ENCODE measurements at places on chromosomes 4 and X.
A peak's percentile ranks its signal among the peaks of the same experiment; 100 is the strongest.

DNA sequence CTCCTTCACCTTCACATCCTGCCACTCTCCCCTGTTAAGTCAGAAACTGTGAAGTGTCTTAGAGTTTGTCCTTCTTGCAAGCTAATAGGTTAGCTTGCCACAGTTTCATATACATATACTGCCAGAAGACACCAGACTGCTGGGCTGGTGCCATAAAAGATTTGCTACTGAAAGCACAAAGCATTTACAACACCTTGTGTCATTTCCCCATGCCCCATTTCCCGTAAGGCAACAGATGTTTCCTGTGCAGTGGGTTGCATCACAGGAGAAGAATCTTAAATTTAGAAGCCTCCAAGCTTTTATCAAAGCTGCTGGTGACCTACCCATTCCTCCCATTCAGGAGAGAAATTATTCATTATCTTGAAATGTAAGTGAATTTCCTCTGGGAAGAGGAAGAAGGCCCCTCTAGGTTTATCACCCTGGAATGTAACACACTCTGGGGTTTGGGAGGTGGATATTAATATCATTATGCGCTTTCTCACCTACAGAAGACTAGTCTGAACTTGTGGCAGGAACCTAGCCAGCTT lies 34.5 kb upstream of the RAB33B start:
- no peak for DNase-seq
- H3K4me3 ChIP-seq, result no peak overlapping the region
- H3K4me1 ChIP-seq, result no peaks in the 10 kb centered on the region
- H3K36me3 ChIP-seq, result no peaks in the 10 kb centered on the region
- no peak overlapping the region for H3K27ac ChIP-seq
- no peaks in the 10 kb centered on the region for H3K27me3 ChIP-seq

GRCh38 chrX:136754651-136755050 lies 26.1 kb downstream of the ARHGEF6 start:
- DNase-seq, result no peak
- no peaks in the 10 kb centered on the region for H3K4me1 ChIP-seq
- H3K27ac ChIP-seq, result no peak overlapping the region
- no peaks in the 10 kb centered on the region for H3K36me3 ChIP-seq
- no peaks in the 10 kb centered on the region for H3K27me3 ChIP-seq

- H3K27ac ChIP-seq, result no peak overlapping the region
- H3K4me1 ChIP-seq, result no peaks in the 10 kb centered on the region
- no peak for DNase-seq
- H3K27me3 ChIP-seq, result no peaks in the 10 kb centered on the region
- no peaks in the 10 kb centered on the region for H3K36me3 ChIP-seq
- H3K4me3 ChIP-seq, result no peak overlapping the region
Observed at GRCh38 chr4:183430317-183430993, 14.0 kb upstream of the CDKN2AIP start.

- H3K27me3 ChIP-seq, result no peaks in the 10 kb centered on the region
- DNase-seq, result no peak
- H3K27ac ChIP-seq, result no peak overlapping the region
- H3K4me3 ChIP-seq, result no peak overlapping the region
- H3K4me1 ChIP-seq, result peaks cover 5% of the 10 kb centered on the region
Observed at GRCh38 chr4:176238826-176239225, 30.2 kb downstream of the ASB5 start.

- DNase-seq, result no peak
- H3K36me3 ChIP-seq, result no peaks in the 10 kb centered on the region
- H3K27ac ChIP-seq, result no peak overlapping the region
- no peak overlapping the region for H3K4me3 ChIP-seq
- H3K4me1 ChIP-seq, result no peaks in the 10 kb centered on the region
Observed at GRCh38 chr4:182885738-182886077, 31.5 kb downstream of the DCTD start.

DNA sequence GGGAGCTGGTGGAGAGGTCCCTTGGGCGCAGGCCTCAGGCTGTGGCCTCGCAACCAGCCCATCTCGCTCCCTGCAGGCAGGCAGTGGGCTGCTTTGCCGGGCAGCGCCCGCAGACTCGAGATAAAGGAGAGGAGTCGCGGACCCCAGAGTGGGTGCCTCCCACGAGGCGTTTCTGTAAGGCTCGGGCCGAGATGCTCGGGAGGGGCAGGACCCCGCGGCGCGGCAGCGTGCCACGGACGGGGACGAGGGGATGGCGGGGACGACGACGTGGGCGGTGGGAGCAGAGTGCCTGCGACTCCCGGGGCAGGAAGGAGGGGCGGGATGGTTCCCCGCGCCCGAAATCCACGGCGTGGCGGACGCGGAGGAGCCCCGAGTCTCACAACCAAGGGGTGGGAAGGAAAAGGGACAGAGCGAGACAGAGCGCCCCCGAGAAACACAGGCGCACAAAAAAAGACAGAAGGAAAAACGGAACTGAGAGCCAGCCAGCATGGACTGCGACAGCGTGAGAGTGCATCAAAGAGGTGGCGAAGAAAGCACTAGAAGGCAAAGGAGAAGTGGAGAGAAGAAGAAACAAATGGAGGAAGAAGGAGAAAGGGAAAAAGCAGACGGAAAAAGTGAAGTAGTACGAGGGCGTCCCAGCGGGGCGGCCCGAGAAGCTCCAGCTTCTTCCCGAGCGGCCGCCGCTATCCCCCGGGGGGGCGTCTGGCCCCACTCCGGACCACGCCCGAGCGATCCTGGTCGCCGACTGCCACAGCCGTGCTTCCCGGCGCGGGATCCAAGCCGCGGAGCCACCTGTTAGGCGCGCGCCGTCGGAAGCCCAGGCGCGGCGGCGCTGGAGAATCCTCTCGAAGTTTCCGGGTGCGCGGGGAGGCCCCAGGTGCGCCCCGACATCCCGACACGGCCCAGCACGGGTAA lies 1.5 kb downstream of the BEND4 start:
- peaks cover 56% of the 10 kb centered on the region for H3K27me3 ChIP-seq
- peak overlapping the region; percentile 29 for H3K4me3 ChIP-seq
- no peaks in the 10 kb centered on the region for H3K36me3 ChIP-seq
- no peaks in the 10 kb centered on the region for H3K4me1 ChIP-seq
- no peak overlapping the region for H3K27ac ChIP-seq

- no peak overlapping the region for H3K4me3 ChIP-seq
- H3K4me1 ChIP-seq, result no peaks in the 10 kb centered on the region
- H3K27ac ChIP-seq, result no peak overlapping the region
- H3K36me3 ChIP-seq, result peaks cover 99% of the 10 kb centered on the region
- no peak for DNase-seq
Observed at GRCh38 chr4:1378559-1379231, 27.5 kb downstream of the NKX1-1 start.

DNA sequence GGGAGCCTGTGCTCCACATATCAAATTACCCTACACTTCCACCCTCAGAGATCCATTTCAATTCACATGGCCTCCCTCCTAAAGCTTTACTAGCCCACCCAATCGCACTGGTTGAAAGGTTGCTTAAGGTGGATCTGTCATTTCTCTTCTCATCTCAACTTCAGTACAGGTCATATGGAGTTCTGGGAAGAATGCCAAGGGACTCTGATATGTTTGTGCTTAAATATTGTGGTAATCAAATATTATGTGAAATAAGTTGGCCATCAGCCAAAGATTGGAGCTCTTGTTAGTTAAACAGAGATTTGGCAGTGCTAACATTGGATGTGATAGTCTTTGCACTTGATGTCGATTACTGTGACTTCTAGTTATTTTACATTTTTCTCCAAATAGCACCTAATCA lies 20.5 kb downstream of the SEPTIN6 start:
- no peaks in the 10 kb centered on the region for H3K27me3 ChIP-seq
- DNase-seq, result no peak
- no peaks in the 10 kb centered on the region for H3K36me3 ChIP-seq
- no peaks in the 10 kb centered on the region for H3K4me1 ChIP-seq

GRCh38 chrX:97705936-97706335 lies 822.2 kb downstream of the RPA4 start:
- no peaks in the 10 kb centered on the region for H3K36me3 ChIP-seq
- H3K4me3 ChIP-seq, result no peak overlapping the region
- H3K27me3 ChIP-seq, result no peaks in the 10 kb centered on the region
- no peak overlapping the region for H3K27ac ChIP-seq

DNA sequence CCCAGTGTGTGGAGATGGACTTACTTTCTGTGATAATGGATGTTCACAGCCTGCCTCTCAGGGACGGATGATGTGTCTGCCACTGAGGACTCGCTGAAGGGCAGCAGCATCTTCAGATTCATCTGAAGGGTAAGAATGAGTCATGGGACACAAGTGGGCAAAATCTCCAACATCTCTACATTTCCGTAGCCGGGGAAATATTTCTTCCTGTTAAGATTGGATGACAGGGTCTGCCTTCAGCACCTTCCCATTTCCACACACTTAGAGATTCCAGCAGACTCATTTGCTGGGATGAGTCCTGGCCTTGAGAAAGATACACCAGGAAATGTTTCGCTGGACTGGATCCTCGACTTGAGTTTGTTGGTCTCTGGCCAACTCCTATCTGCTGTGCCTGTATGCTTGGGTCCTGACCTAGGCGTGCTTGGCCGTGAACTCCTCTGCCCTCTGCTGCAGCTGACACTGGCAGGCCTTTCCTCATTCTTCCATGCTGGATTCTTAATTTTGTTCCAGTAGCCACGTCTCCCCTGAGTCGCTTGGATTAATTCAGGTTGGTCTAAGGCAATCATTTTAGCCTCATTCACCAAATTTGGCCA lies 46.5 kb upstream of the SOD3 start:
- H3K4me1 ChIP-seq, result no peaks in the 10 kb centered on the region
- H3K27me3 ChIP-seq, result no peaks in the 10 kb centered on the region
- H3K36me3 ChIP-seq, result no peaks in the 10 kb centered on the region
- no peak for DNase-seq

- no peak for DNase-seq
- no peak overlapping the region for H3K27ac ChIP-seq
- no peaks in the 10 kb centered on the region for H3K36me3 ChIP-seq
- H3K4me1 ChIP-seq, result no peaks in the 10 kb centered on the region
Observed at GRCh38 chr4:78247536-78248285, 190.6 kb downstream of the FRAS1 start.

- H3K27me3 ChIP-seq, result no peaks in the 10 kb centered on the region
- no peaks in the 10 kb centered on the region for H3K36me3 ChIP-seq
- H3K27ac ChIP-seq, result no peak overlapping the region
- H3K4me3 ChIP-seq, result no peak overlapping the region
- no peaks in the 10 kb centered on the region for H3K4me1 ChIP-seq
Observed at GRCh38 chrX:140034916-140035315, 69.6 kb upstream of the CXorf66 start.

DNA sequence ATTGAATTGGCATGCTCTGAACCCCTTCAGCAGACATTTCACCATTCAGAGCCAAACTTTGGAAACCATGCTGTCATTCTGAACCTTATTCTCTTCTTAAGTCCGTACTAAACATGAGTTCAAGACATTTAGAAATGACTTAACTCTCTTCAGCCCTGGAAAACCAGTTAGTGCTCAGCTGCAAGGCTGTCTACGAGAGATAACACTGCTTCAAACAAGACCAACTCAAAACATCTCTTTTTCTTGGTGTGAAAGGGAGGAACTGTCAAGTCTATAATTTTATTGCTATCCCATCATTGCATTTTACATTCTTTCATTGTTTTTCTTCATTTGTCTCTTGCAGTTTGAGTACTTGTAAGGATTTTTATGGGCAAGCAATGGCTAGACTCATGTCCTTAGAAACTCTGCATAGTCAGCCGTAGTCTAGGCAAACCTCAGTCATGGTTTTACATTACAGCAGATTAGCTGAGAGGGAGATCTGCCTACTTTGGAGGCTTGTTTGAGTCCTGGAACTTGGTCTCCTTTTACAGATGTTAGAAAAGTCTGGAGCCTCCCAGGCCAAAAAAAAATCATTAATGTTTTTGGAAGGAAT lies 120.6 kb upstream of the JADE1 start:
- H3K27me3 ChIP-seq, result no peaks in the 10 kb centered on the region
- H3K36me3 ChIP-seq, result no peaks in the 10 kb centered on the region
- no peak overlapping the region for H3K27ac ChIP-seq
- H3K4me1 ChIP-seq, result no peaks in the 10 kb centered on the region

DNA sequence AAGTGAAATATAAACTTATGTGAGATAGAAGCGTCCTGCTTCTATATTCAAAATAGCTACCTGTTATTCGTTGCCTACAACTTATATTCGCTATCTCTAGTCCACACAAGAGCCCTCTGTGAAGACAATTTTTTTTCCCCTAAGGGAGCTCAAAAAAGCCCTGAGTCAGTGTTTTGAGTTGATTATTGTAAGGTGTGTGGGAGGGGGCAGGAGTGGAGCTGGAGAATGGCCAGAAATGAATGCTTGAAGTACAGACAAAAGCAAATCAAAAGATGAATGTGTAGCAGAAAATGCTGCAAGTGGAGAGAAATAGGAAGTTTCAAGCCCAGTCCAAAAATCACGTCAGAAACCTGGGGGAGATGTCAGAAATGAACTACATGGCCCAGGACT lies 655.0 kb upstream of the LCORL start:
- no peak overlapping the region for H3K4me3 ChIP-seq
- no peaks in the 10 kb centered on the region for H3K36me3 ChIP-seq
- no peaks in the 10 kb centered on the region for H3K4me1 ChIP-seq
- H3K27ac ChIP-seq, result no peak overlapping the region
- no peaks in the 10 kb centered on the region for H3K27me3 ChIP-seq

DNA sequence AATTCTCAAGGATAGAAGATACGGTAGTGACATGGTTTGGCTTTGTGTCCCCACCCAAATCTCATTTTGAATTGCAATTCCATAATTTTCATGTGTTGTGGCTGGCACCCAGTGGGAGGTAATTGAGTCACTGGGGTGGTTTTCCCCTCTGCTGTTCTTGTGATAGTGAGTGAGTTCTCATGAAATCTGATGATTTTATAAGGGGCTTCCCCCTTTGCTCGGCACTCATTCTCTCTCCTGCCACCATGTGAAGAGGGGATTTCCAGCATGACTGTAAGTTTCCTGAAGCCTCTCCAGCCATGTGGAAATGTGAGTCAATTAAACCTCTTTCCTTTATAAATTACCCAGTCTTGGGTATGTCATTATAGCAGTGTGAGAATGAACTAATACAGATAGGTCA lies 8.5 kb upstream of the SPANXN4 start:
- no peaks in the 10 kb centered on the region for H3K27me3 ChIP-seq
- H3K36me3 ChIP-seq, result no peaks in the 10 kb centered on the region
- no peak overlapping the region for H3K4me3 ChIP-seq
- no peak overlapping the region for H3K27ac ChIP-seq
- no peaks in the 10 kb centered on the region for H3K4me1 ChIP-seq

GRCh38 chr4:48844843-48845242 lies 14.0 kb downstream of the OCIAD1 start:
- no peak overlapping the region for H3K27ac ChIP-seq
- H3K27me3 ChIP-seq, result no peaks in the 10 kb centered on the region
- H3K4me1 ChIP-seq, result no peaks in the 10 kb centered on the region
- H3K4me3 ChIP-seq, result no peak overlapping the region
- DNase-seq, result no peak

GRCh38 chr4:121154103-121154515 lies 10.0 kb downstream of the TNIP3 start:
- H3K27me3 ChIP-seq, result no peaks in the 10 kb centered on the region
- no peaks in the 10 kb centered on the region for H3K36me3 ChIP-seq
- no peak for DNase-seq

GRCh38 chr4:184819786-184820185 lies 6.0 kb downstream of the ACSL1 start:
- H3K4me3 ChIP-seq, result no peak overlapping the region
- H3K27ac ChIP-seq, result no peak overlapping the region
- DNase-seq, result no peak
- no peaks in the 10 kb centered on the region for H3K36me3 ChIP-seq
- H3K4me1 ChIP-seq, result peaks cover 19% of the 10 kb centered on the region

Measured in tibial nerve (tissue), 4 donors.